ENCODE measurements at places on chromosomes 1 and 21. TPM values are rescaled to one million over a fixed set of nuclear protein-coding genes. Genes with fewer than 3 reads are reported as not detected.

The IFI44L gene
- total RNA-seq, result 28.3 TPM

DNA sequence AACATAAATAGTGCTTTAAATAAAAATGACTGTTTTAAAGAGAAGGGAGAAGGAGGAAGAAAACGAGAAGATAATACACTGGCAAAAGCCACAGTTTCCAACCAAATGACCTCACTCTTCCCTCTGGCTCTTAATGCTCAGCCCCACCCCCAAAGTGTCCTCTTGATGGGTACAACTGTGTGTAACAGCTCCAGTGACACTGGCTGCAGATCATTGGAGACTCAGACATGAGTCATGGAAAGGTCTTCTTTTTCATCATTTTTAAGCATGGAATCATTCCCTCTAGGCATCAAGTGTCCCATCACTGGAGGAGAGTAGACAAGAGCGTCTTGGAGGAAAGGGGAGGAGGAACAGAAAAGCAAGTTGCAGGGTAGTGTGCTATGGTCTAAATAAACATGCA is 333.0 kb downstream of the PAPPA2 start:
- no peaks in the 10 kb centered on the region for H3K27me3 ChIP-seq
- H3K27ac ChIP-seq, result no peak overlapping the region
- no peak overlapping the region for H3K4me3 ChIP-seq
- no peak for DNase-seq
- H3K36me3 ChIP-seq, result no peaks in the 10 kb centered on the region

DNA sequence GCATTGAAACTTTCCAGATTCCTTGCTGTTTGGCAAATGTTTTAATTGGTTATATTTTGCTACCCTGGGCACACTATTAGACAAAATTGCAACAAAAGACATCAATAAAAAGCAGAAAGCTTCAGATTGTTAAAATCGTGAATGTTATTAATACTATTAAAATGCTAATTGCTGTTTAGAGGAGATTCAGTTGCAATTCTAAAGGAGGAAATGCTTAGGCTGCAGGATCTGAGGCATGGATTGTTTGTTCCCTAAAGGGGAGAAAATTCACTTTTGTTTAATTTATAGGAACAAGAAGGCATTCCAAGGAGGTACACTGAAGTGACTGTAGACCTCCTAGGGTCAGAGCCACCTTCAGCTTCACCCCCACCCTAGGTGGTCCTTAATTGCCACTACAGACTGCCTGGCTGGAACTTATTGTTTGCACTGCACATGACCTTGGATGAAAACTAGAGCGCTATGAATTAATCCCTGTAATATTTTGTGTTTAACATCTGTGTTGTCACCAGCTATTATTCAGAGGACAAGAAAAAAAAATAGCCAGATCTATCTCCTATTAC is 1266.9 kb upstream of the ADGRL2 start:
- no peaks in the 10 kb centered on the region for H3K36me3 ChIP-seq
- H3K27ac ChIP-seq, result no peak overlapping the region
- no peaks in the 10 kb centered on the region for H3K27me3 ChIP-seq
- H3K4me1 ChIP-seq, result no peaks in the 10 kb centered on the region
- no peak overlapping the region for H3K4me3 ChIP-seq

GRCh38 chr1:62841587-62842169 is 57.7 kb downstream of the ATG4C start:
- H3K27ac ChIP-seq, result no peak overlapping the region
- H3K36me3 ChIP-seq, result no peaks in the 10 kb centered on the region
- no peaks in the 10 kb centered on the region for H3K4me1 ChIP-seq
- no peaks in the 10 kb centered on the region for H3K27me3 ChIP-seq
- DNase-seq, result no peak

- no peak overlapping the region for H3K4me3 ChIP-seq
- H3K27ac ChIP-seq, result no peak overlapping the region
- peak; percentile 35 for DNase-seq
- peaks cover 3% of the 10 kb centered on the region for H3K4me1 ChIP-seq
These were observed 12.1 kb upstream of the LINGO4 start for GRCh38 chr1:151817353-151817730.

- H3K36me3 ChIP-seq, result peaks cover 24% of the 10 kb centered on the region
- H3K27ac ChIP-seq, result no peak overlapping the region
- H3K27me3 ChIP-seq, result no peaks in the 10 kb centered on the region
- DNase-seq, result no peak
These were observed 20.0 kb downstream of the ADAMTS5 start for GRCh38 chr21:26946744-26947446.

GRCh38 chr1:226599636-226600238 is 51.2 kb downstream of the STUM start:
- no peaks in the 10 kb centered on the region for H3K36me3 ChIP-seq
- H3K4me1 ChIP-seq, result peaks cover 14% of the 10 kb centered on the region
- no peak overlapping the region for H3K4me3 ChIP-seq
- peak; percentile 73 for DNase-seq
- no peak overlapping the region for H3K27ac ChIP-seq
- H3K27me3 ChIP-seq, result no peaks in the 10 kb centered on the region

The RGS16 gene
- total RNA-seq, result 0.29 TPM

DNA sequence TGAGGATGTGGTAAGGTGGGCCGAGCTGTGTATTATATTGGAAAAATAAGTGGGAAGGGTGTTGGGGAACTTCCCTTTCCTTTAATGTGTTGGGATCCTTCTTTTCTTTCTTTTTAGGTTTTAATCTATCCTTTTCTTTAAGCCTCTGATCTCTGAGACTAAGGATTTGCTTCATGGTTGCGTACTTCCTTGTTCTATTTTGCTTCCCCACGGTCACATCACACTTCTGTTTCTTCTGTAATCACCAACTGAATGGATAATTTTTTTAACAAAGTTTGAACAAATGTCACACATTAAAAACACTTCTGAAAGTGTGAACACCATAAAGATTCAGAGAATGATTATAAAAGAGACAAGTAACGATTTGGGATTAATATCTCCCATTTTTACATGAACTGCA is 17.4 kb downstream of the DMRTA2 start:
- H3K36me3 ChIP-seq, result no peaks in the 10 kb centered on the region
- peaks cover 2% of the 10 kb centered on the region for H3K27me3 ChIP-seq
- no peaks in the 10 kb centered on the region for H3K4me1 ChIP-seq
- H3K4me3 ChIP-seq, result no peak overlapping the region
- DNase-seq, result no peak

- H3K4me3 ChIP-seq, result no peak overlapping the region
- H3K27ac ChIP-seq, result no peak overlapping the region
- H3K4me1 ChIP-seq, result peaks cover 11% of the 10 kb centered on the region
- H3K36me3 ChIP-seq, result no peaks in the 10 kb centered on the region
- DNase-seq, result no peak
These were observed 21.5 kb upstream of the HPDL start for GRCh38 chr1:45305231-45305630.

The ABCD3 gene
- total RNA-seq, result 30.1 TPM

DNA sequence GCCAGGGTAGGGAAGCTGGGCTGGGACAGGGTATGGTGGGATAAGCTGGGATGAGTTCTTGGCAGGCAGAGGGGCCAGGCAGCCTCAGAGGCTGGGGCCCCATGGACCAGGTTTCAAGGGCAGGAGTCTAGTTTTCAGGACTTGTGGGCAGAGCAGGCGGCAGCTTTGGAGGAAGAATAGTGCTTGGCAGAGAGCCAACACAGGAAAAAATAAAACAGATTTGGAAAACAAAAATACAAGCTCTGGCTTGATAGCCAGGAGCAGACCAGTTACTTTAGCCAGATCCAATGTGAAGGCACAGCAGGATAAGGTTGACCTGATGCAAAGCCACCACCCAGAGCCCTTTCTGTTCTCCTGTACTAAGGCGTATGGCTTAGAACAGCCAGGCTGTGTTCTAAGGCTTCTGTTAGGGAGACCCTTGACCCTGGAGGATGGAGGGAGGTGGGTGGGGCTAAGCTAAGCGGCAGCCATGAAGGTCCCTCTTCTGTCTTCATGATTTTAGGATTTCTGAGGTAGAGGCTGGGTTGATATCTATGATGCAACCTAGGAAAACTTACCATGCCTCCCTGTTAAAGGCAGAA is 5.5 kb downstream of the TRAF5 start:
- peaks cover 11% of the 10 kb centered on the region for H3K4me1 ChIP-seq
- no peaks in the 10 kb centered on the region for H3K36me3 ChIP-seq
- no peak overlapping the region for H3K4me3 ChIP-seq

- H3K27me3 ChIP-seq, result peaks cover under 1% of the 10 kb centered on the region
- H3K4me1 ChIP-seq, result peaks cover 21% of the 10 kb centered on the region
- no peaks in the 10 kb centered on the region for H3K36me3 ChIP-seq
- peak; percentile 3 for DNase-seq
These were observed 164.2 kb upstream of the COL6A1 start for GRCh38 chr21:45817345-45817744.

- H3K36me3 ChIP-seq, result no peaks in the 10 kb centered on the region
- DNase-seq, result peak; percentile 71
- peaks cover 3% of the 10 kb centered on the region for H3K27me3 ChIP-seq
- H3K27ac ChIP-seq, result no peak overlapping the region
These were observed 3.8 kb upstream of the MUL1 start for GRCh38 chr1:20511518-20512428.

The OR2L5 gene
- not detected for total RNA-seq

Measured in osteoblast (primary cell).